NCI-H2029 treated with DMSO at 0.1 percent for 48 hours (cell line): ENCODE measurements at places on chromosomes 13 and 19.

GRCh38 chr13:91295712-91296410, 51.6 kb upstream of the MIR17HG start:
- DNase-seq = no peak

DNA sequence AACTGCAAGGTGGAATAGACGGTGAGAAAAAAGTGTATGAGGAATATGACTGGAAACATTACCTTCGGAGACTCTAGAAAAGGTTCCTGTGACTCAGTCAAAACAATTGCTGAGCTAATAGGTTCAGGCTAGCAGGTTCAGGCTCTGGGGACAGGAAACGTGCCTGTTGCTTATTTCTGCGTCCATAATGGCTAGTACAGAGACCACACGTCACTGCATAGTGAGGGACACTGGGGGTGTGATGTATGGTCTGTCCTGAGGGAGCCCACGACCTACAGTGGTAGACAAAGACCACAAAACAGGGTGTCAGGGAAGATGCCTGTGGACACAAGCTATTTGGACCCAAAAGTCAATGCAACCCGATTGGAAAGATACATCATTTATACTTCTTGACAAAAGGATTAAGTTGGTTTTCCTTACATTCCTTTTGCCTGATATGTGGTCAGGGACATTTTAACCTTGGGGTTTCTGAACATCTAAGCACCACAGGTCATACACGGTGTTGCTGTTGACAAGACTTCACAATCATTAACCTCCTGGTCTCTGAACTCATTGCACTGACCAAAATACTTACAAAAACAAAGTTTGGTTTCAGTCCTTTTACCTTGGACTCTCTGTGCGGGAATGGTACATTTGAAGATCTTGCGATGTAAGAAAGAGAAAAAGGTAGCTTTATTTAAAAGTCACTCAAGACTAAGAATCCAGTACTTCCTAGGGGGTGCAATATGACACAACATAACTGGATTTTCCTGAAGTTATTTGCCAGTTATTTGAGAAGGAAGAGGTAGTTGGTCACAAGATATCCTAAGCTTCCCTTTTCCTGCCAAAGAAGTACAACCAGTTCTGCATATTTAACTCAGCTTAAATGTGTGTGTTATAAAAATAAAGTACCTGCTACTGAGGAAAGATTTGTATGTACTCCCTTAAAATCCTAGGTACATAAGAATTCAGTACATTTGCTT, 20.0 kb downstream of the CRYL1 start:
- no peak for DNase-seq

DNA sequence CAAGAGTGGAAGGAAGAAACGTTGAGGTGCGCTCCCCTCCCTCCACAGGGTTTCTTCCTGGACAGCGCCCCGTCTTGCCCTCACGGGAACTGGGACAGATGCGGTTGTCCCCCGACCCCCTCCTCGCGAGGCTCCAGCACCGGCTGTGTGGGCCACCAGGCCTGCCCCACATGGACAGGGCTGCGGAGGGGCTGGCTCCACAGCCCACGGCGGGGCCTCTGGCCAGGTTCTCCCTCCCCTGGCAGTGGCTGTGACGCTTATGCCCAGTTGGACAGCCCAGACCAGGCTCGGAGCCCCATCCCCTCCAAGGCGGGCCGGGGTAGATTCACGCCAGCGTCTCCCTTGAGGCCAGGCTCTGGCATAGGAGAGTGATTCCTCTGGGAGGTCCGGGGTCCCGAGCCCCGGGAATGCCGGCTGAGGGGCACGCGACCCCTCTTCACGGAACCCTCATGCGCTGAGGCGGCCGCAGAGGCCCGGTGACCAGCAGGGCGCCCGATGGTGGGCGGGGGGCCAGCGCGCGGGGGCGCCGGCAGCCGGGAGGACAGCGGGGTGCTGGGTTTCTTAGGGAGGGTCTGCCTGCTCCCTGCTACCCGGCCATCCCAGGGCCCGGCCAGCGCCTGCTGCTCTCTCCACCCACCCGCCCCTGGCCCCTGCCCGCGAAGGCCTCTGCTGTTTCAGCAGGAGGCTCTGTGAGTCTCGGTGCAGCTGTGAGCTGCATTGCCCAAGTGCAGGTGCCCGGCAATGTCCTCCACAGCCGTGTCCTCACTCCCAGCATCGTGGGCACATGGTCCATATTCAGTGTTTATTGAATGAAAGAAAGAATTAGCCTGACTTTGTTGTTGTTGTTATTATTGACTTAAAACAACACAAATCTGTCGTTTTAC, 20.3 kb upstream of the GAS6 start:
- DNase-seq = no peak

DNA sequence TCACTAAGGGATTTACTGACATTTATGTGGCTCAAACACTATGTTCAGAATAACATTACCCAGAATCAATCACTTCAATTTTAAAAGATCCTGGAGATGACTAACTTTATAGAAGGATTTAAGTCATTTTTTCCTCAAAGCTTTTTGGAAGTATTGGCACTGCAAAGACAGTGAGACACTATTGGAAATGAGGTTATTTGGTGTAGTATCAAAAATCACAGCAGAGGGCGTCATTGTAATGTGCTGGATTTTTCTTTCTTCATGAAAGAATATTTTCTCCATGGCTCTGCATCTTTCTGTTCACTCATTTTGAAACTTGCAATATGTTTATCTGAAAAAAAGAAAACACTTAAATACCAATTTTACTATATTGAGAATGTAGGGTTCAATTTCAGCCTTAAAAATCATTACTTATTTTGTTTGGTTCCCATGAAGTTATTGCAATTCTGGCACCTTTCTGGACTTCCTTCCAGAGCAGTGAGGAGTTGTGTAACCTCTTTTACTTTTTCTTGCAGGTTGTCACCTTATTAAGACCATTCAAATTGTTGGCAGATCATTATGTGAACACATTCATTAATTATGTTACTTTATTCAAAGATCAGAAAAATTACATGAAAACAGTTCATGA, 3.7 kb upstream of the CSNK1A1L start:
- no peak for DNase-seq

DNA sequence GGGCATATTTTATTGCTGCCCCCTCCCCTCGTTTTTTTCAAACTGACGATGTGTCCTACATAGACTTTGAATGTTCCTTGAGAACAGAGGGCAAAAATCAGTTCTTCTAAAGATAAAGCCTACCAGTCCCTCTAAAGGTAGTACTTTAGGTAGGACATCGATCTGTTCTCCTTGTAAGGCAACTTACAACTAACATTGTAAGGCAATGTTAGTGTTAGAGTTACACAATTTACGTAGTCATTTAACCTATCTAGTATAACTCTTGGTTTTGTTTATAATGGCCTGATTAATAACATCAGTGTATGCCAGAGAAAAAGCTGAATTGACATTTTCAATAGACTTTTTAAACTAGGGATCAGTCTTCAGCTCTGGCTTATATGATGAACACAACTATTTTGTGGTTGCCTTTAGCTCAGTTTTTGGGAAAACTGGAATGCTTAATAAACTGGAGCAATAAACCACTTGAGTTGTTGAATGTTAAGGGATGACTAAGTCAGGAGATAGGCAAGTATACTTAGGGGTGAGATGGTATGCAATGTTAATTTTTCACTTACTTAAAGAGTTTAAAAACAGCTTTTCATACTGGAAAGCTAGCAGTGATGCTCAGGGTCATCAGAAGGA, 2.2 kb downstream of the NDFIP2 start:
- no peak for DNase-seq

DNA sequence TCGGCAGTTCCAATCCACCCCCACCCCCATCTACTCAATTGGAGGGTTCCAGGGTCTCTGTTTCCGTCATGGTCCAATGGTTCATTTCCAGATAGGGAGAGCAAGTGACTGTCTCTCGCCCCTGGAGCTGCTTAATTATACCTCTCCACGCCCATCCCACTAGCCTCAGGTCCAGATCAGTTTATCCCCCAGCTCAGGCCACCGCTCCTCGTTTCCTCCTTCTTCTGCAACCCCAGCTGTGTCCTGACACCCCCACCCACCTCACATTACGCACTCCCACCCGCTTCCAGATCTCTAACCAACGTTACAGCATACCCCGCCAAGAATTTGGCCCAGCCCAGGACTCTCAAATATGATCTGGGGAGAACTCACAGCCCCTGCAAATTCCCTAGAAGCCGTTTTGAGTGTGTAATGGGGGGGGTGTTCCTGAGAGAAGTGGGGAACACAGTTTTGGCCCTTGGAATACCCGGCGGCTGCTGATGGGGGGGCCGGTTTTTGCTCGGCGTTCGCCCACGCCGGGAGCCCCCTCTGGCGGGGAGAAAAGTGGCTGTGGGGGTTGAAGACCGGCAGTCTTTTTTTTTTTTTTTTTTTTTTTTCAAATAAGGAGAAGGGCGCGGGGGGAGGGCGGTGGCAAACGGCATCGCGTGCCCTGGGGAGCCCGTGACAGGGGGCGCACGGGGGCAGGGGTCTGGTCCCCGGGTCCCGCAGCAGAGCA, 1.7 kb upstream of the PDE4A start:
- DNase-seq = no peak

DNA sequence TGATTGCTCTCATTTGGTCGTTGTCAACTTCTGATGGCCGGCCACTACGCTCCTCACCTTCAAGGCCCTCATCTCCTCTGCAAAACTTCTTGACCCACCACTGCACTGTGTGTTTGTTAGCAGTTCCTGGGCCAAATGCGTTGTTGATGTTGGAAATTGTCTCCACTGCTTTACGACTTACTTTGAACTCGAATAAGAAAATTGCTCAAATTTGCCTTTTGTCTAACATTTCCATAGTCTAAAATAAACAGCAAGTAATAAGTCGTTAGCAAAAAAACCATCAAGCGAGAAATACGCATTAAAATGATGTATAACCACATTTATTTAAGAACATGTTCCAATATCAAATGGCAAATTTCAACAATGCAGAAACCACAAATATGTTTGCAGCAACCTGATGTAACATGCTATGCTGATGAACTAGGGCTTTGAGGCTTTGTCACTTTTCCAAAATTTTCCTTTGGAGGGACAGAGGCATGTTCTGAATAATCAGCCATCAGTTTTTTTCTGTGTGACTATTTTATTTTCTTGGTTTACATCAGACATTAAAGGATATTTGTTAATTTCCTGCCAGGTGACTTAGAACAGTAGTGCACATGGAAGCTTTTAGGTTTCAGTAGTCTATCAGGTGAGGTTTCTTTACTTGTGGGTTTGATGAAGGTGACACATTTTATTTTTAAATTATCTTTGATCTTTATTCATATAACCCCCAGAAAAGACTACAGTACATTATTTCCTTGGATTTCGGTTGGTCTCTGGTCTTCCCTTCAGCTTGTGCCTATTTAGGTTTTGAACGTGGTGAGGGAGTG, 74.7 kb upstream of the TEX29 start:
- no peak for DNase-seq

GRCh38 chr13:73072239-73072900, 13.6 kb downstream of the KLF5 start:
- DNase-seq = no peak

DNA sequence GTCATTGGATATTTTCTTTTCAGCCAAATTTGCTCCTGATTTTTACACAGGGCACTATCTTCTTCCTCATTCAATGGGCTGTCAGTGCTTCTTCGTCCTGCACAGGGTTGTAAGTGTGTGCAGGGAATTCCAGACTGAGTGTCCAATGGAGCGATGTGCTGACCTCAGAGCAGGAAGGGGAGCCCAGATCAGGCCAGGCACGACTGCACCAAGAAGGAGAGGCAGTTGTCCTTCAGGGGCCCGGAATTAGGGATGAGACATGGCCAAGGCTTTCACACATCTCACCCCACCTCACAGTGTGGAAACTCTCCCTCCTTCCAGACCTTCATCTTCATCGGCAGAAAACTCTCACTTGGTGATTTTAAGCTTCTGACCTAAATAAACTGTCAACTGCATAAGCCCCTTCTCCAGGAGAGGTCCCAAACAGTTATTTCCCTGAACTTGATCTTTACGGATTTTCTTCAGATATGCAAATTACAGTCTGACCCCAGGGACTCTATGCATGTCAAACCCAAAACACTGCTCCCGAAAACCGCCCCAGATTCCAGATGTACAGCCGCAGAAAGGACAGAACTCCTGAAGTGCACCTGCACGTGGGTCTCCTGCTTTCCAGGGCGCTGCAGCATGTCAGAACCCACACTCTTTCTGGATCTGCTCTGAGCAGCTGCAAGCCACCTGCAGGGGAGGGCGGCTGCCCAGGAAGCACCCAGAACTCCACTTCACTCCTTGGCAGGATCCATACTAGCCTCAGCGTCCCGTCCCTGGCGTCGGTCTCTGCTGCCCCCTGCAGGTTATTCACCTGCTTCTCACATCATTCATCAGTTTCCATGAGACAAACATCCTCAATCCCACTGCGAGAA, 625 bp upstream of the ZNF20 start:
- peak; percentile 86 for DNase-seq

GRCh38 chr19:33879818-33880575, 83.3 kb downstream of the KCTD15 start:
- no peak for DNase-seq
